ENCODE measurements at places on chromosomes 13 and 19.

DNA sequence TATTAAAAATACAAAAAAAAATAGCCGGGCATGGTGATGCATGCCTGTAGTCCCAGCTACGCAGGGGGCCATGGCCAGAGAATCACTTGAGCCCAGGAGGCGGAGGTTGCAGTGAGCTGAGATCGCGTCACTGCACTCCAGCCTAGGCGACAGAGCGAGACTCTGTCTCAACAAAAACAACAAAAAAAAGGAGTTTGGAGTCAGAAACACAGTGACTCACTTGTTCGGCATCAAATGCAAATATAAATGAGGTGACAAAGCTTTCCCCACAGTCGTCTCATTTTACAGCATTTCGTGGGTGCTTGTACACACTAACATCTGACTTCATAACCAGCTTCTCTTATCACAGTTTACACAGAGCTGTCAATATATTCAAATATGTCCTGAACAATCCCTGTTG is 11.0 kb downstream of the ZNF665 start:
- H3K4me3 ChIP-seq: no peak overlapping the region
- no peaks in the 10 kb centered on the region for H3K27me3 ChIP-seq
- no peak overlapping the region for H3K27ac ChIP-seq

- H3K27me3 ChIP-seq: no peaks in the 10 kb centered on the region
- DNase-seq: no peak
- no peak overlapping the region for H3K4me3 ChIP-seq
- peaks cover 17% of the 10 kb centered on the region for H3K4me1 ChIP-seq
- no peaks in the 10 kb centered on the region for H3K36me3 ChIP-seq
These were observed 587 bp downstream of the S1PR4 start for GRCh38 chr19:3178973-3179738.

DNA sequence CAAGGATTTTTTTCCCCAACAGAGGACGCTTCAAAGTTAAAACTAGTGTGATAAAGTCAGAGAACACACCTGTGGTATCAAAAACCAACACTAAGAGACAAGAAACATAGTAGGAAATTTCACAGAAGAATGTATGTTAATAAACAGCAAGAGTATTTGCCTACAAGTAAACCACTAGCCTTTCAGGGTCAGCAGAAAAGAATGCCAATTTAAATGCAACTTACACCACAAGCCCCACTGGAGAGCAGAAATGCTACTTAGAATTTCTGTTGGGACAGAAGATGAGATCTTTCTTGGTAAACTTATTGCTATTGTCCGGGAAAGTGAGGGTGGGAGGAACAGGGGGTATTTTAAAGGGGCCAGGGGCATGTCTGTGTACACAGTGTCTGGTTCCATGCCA is 68.6 kb downstream of the STK24 start:
- DNase-seq: no peak
- peaks cover 8% of the 10 kb centered on the region for H3K36me3 ChIP-seq
- peaks cover 62% of the 10 kb centered on the region for H3K4me1 ChIP-seq
- H3K4me3 ChIP-seq: no peak overlapping the region
- peak overlapping the region; percentile 87 for H3K27ac ChIP-seq

DNA sequence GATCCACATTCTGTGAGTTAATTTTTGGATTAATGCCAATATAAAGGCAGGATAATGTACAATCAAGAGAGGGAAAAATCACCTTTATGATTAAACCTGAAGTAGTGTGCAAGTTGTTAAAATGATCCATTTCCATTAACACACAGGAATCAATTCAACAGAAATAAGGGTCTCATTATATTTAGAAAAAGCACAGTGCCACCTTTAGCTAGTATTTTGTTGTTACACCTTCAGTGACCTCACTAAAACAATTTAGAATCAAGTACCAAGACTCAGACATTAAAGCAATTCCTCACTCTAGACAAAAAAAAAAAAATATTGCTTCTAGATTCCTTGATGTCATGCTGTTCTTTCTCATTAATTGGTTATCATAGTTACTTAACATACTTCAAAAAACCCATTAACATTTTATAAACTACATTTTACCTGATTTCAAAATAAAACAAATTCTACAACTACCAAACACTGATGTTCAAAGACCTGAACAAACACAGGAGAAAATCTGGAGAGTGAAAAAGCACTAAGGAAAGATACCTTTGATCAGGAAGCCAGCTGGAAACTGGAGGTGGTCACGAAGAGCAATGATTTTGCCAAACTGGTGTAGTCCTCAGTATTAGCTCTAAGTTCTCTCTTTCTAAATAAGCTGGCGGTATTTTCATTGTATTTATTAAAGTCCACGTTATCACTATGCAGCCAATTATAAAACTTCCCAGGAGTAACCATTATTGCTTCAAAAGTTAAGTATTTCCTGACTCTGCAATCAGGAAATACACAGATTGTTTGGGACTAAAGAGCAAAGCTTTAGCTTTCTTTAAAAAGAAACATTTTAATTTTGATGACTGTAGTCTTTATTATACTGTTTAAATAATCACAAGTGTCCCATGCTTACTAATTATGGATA is 115.3 kb downstream of the TBC1D4 start:
- DNase-seq: no peak
- H3K4me3 ChIP-seq: peak overlapping the region; percentile 44
- H3K27ac ChIP-seq: peak overlapping the region; percentile 82
- no peaks in the 10 kb centered on the region for H3K27me3 ChIP-seq

DNA sequence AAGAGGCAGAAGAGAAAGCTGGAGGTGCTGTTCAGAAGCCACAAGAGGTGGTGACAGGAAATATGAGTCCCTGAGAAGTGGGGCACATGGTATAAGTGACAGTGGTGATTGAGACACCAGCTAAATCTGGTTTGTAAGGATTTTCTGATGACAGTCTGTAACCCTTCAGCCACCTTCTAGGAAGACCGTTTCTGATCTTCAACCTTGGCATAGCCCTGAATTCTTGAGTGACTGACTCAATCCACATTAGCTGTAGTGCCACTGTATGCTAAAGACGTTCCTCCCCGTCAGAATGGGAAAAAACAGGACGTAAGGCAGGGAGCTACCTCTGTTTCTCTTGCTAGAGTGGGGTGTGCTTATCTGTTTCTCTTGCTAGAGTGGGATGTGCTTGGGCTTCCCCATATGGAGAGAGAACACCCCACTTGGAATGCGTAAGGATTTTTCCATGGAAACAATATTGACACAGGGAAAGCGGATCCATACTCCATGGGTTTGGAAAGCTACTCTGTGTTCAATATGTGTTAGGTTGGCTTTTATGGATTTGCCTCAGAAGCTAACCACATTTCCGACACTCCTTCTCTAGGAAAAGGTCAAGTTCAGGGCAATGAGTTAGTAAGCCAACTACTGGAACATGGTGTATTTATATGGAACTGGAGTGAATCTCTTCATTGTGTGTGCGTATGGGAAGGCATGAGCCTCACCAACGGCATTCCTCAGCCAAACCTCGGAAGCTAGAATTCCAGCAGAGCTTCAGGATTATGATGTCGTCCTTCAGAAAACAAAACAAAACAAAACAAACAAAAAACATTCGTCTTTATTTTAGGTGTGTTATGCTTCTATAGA is 948.8 kb upstream of the SLC10A2 start:
- H3K36me3 ChIP-seq: no peaks in the 10 kb centered on the region
- H3K4me1 ChIP-seq: peaks cover 11% of the 10 kb centered on the region
- no peak overlapping the region for H3K27ac ChIP-seq
- H3K27me3 ChIP-seq: no peaks in the 10 kb centered on the region
